ENCODE measurements at places on chromosomes 3 and 15. TPM values are rescaled to one million over a fixed set of nuclear protein-coding genes. Genes with fewer than 3 reads are reported as not detected.

GRCh38 chr15:93477721-93478120 is 388.7 kb upstream of the RGMA start:
- no peak for DNase-seq

- peak; percentile 8 for DNase-seq
These were observed 9.2 kb upstream of the GRIP2 start for GRCh38 chr3:14549256-14549919.

GRCh38 chr3:77283108-77283507 is 243.2 kb downstream of the ROBO2 start:
- DNase-seq, result no peak

DNA sequence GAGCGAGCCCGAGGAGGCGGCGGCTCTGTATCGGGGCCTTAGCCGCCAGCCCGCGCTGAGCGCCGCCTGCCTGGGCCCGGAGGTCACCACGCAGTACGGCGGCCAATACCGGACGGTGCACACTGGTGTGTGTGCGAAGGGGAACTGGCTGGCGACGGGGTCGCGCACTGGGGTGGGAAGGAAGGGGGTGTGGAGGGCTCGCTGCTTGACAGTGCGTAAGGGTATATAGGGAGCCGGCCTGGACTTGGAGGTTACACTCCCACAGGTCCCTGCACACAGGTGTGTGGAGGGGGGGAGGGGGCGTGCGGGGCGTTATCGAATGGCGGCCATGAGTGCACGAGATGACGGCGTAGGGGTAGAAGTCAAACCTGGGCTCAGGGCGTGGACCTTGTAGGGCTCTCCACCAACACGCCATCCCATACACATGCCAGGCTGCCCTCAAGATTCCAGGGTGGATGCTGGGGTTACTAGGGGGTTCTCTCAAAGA is 389 bp downstream of the APEH start:
- no peak for DNase-seq

GRCh38 chr3:178156301-178156700 is 379.9 kb upstream of the KCNMB2 start:
- no peak for DNase-seq

DNA sequence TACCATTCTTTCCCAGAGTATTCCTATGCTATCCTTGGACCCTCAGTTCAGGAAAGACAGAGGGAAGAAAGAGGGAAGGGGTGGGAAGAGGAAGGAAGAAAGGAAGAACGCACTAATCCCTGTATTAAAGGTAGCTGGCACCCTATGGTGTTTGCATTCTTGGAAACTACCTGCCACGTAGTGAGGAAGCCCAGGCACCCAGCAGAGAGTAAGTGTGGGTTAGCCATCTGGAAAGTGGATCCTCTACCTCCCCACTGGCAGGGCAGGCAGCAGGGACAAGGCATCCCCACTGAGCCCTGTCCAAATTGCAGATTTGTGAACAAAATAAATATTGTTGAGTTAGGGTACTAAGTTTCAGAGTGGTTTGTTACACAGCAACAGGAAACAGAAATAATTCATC is 8.8 kb downstream of the RBP1 start:
- no peak for DNase-seq

- peak; percentile 77 for DNase-seq
These were observed 8.8 kb upstream of the ELP6 start for GRCh38 chr3:47522082-47522987.

DNA sequence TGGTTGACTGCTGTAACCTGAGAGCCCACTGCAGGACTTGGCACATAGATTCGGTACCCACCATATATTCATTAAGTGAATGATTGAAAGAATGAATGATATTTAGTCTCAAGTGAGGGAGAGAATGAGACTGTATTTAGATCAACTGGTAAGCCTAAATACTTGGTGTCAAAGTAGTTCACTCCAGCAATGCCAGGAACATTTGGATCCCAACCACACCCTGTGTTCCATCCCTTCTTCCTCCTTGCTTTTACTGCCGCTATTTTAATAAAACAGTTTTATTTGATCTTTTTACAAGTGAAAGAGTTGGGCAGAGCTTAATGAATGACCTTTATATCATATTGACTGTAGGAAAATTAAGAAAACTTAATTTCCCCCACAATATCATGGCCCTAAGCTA is 473.6 kb upstream of the CBLB start:
- no peak for DNase-seq

GRCh38 chr3:182492536-182492935 is 300.8 kb upstream of the ATP11B start:
- DNase-seq, result no peak

- no peak for DNase-seq
These were observed 59.6 kb upstream of the SKOR1 start for GRCh38 chr15:67765701-67766100.

- no peak for DNase-seq
These were observed 230.0 kb downstream of the KBTBD8 start for GRCh38 chr3:67228136-67228535.

- peak; percentile 26 for DNase-seq
These were observed 48.4 kb downstream of the ARHGEF3 start for GRCh38 chr3:56753206-56753820.

DNA sequence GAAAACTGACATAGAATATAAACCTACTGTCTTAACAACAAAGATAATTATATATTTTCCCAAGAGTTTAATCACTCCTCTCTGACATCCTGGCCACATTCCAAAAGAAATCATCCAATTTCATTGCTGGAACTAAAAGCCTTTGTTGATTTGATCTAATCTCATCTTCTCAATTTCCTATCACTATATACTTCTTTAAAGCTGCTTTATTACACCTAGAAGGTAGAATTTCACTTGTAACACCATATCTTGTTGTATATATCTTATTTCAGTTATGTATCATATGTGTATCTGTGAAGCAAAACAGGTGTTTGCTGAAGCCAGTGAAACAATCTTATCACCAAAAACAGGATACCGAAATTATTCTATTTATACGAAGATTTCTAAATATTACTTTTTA is 740.2 kb downstream of the ROBO1 start:
- DNase-seq, result no peak

DNA sequence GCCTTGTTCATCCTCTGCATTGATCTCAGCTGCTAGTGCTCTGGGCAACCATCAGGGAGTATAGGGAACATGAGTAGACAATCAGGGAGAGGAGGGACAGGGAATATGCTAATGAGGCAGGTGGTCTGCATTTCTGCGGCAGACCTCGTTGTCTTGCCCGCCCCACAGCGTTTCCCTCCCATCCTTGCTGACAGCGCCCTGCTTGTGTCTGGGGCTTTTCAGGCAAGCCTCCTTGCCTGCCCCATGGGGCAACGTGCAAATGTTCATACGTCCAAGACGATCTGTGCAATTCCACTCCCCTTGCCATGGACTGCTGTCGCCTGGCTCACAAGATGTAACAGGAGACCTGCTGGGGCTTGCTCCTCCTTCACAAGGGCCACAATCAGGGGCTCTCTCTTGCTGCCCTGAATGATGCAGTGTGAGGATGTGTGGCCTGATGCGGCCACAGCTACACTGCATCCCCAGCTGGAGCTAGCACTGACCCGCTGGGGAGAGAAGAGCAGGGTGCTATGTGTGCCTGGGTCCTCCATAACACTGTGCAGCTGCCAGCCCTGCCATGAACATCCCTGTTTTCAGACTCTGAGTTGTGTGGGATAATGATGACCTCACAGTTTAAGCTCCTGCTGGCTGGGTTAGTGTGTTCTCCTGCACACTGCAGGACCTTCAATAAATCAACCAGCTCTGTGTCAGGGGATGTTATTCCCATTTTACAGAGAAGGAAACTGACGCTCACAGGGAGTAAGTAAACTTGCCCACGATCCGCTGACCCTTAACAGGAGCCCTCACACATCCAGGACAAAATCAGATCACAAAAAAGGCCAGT is 211.3 kb downstream of the KLF13 start:
- no peak for DNase-seq

DNA sequence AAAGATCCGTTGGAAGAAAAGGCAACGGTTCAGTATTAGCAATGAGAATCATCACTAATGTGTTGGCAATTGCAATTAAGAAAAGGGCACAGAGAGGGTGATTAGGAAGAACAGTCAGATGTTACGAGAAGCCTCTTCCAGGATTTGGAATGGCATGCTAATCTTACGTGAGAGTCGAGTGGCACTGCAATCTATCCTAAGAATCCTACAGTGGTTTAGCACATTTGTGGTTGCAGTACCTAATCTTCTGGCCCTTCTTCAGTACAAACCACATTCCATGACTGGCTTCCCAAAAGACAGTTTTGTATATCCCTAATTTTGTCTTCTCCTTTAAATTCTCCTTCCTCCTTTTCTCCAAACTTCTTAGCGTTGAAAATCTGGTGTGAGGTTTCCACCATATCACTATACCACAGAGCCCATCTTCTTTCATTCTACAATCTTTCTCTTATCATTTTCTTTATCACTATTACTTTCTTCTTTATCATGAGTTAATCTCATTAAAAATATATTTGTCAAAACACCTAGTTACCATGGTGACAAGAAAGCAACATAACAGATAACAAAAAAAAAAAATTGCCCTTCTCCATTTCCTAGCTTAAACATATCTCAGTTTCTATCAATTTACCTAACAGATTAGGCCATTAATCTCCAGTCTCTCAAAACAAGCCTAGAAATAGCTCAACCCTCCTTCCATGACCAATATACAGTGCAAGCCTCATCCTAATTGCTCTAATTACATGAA is 60.1 kb downstream of the IGSF11 start:
- DNase-seq, result no peak

DNA sequence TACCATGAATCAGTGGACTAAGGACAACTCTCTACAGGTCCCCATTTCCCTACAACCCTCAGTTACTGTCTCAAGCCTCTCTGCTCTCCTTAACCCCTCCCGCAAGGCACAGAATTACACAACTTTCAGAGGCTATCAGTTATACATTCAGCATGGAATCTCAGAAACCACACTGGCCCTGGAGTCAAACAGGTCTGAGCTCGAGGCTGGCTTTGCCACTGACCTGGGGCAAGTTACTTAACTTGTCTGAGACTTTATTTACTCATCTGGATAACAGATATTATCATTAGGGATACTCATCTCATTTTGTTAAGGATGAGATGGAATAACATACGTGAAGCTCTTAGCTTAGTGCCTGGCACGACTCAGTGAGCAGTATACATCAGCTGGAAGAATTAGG is 95.2 kb downstream of the WDR76 start:
- peak; percentile 35 for DNase-seq

- peak; percentile 19 for DNase-seq
These were observed 41.1 kb upstream of the UBE2E2 start for GRCh38 chr3:23161896-23162570.

DNA sequence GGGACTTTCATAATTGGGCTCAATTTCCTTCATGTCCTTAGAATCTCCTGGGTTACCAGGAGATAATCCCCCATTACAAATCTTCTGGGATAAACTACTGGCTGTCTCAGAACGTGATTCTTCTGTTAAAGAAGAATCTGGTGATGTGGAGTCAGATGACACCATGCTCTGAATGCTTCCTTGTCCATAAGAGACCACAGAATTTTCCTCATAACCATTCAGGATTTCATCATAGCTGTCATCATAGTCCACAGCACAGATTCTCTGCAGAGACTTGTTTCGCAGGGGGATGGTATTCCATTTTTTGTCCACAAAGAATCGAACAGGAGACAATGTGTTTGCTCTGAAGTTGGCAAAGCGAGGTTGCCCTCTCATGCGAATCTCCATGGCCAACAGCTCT is 109.8 kb upstream of the TSPAN3 start:
- no peak for DNase-seq

DNA sequence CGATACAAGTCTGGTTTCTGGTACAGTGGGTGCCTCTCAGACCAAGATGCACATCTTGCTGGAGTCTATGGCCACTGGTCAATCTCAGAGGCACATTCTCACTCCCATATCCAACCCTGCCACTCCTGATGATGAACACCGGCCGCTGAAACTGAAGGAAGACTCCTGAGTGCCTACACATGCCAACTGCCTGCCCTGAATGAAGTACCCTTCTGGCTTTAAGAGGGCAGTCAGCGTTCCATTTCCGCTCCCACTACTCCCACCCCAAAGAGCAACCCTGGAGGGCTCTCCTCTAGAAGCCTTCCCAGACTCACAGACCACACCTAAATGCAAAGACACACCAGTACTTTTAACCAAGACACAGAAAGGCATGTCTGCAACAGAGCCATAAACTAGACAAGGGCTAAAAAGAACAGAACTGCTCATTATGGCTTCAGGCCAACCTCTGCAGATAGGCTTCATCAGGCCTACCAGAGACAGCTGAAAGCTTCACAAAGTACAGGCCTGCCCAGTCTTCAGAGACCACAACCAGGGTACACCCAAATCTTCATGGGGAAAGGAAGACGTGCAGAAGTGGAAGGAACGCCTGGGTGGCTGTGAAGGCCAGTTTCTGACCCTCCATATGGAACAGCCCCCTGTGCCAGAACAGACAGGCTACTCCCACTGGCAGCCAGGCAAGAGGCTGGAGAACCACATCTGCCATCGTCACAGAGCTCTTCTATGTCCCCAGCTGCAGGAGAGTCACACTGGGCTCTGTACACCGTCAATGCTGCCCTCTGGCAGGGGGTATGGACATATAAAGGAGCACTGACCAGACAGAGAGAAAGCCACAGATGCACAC is 14.3 kb downstream of the ANP32A start:
- no peak for DNase-seq

DNA sequence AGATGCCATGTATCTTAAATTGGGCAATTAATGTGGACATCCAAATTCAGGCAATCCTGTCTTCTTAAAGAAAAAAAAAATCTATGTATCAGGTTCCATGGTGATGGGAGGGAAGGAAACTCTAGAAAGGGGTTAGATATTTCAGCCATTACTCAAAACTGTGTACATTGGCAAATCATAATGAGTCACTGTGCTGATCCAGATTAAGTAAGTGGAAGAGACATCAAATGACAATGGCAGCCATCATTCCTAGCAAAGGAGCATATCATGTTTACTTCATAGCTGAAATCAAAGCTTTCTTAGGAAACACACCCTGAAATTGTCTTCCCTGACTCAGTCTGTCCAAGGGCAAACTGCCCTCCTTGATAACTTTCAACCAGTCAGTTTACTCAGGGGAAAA is 713.3 kb upstream of the GBE1 start:
- no peak for DNase-seq

P2RY12 gene
- not detected for total RNA-seq

CFAP44 gene
- total RNA-seq, result 2.6 TPM

GOLGA6B gene
- total RNA-seq, result not detected

ZPLD1 gene
- not detected for total RNA-seq

CXCR6 gene
- total RNA-seq, result not detected

SAMD7 gene
- total RNA-seq, result not detected

GOLGA8O gene
- not detected for total RNA-seq

MON1A gene
- total RNA-seq, result 14.4 TPM

DUOXA1 gene
- not detected for total RNA-seq

GUCA1C gene
- not detected for total RNA-seq

MOBP gene
- total RNA-seq, result not detected

ACTRT3 gene
- total RNA-seq, result 1.5 TPM

APEH gene
- 115 TPM for total RNA-seq

ZNF710 gene
- total RNA-seq, result 20.2 TPM

GOLGA8J gene
- total RNA-seq, result not detected

PLSCR4 gene
- total RNA-seq, result 9.5 TPM

GATM gene
- total RNA-seq, result not detected

Data from HFFc6 (cell line).